ENCODE measurements at places on chromosomes 16 and 17.

DNA sequence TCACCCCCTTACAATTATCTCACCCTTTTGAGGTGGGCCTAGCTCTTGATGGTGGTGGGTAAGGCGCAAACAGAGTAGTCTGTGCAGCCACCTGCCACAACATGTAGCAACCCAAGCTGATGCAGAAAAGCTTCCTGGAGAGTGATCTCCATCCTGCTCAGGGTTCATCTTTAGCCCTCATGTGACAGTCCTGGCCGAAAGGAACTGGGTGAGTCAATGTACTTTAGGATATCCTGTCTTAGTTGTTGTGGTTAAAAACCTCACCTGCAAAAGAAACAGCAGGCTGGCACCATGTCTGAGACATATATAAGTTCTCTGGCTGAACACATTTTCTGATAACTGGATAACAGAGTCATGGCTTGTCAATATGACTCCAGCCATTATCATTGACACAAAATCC, 183.5 kb upstream of the CPHXL start:
- no peak for DNase-seq

DNA sequence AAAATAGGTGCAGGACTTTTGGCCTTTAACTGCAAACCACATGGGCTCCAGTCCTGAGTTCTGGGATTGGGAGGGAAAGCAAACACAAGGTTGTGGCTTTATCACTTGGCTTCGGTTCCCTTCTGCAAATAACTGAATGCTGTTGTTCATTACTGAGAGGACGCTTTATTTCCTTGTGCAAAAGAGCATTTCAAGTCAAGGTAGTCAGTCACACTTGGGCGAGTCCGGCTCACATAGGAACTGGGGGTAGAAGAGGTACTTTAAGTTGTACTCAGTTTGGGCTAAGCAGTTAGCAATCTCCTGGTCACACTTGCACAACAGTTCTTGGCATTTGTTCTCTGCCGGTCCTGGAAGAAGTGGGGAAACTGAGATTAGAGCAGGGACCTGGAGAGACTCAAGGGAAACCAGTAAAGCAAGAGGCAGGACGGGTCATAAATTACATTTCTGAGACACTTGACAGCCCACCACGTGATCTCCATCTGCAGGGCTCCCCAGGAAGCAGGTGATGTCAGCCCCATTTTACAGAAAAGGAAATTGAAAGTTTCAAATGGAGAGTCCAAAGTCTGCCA, 21.6 kb downstream of the PLA2G10 start:
- DNase-seq: no peak

GRCh38 chr16:84832488-84833143, 12.8 kb downstream of the CRISPLD2 start:
- DNase-seq: no peak

DNA sequence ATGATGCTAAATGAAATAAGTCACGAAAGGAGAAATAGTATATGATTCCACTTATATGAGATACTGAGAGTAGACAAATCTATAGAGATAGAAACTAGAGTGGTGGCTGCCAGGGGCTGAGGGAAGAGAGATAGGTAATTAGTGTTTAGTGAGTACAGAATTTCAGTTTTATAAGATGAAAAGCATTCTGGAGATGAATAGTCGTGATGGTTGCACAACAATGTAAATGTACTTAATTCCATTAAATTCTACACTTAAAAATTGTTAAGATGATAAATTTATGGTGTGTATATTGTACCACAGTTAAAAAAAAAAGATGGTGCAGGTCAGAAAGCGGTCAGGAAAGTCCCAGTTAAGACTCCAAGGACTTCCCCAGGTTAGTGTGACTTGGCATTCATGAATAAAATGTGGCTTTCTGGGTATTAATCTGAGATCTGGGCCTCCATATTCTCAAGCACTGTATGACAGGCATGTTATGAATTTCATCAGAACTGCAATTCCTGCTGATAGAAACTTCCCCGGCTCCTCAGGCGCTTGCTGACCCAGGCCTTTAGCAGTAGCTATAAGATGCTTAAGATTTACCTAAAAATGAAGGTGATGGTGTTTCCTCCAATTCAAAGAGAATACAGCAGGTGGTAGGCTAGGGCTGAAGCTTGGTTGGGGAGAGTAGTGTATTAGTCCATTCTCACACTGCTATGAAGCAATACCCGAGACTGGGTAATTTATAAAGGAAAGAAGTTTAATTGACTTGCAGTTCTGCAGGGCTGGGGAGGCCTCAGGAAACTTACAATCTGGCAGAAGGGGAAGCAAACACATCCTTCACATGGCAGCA, 115.3 kb upstream of the SOX9 start:
- no peak for DNase-seq

GRCh38 chr16:53960954-53961616, 257.1 kb downstream of the FTO start:
- no peak for DNase-seq

DNA sequence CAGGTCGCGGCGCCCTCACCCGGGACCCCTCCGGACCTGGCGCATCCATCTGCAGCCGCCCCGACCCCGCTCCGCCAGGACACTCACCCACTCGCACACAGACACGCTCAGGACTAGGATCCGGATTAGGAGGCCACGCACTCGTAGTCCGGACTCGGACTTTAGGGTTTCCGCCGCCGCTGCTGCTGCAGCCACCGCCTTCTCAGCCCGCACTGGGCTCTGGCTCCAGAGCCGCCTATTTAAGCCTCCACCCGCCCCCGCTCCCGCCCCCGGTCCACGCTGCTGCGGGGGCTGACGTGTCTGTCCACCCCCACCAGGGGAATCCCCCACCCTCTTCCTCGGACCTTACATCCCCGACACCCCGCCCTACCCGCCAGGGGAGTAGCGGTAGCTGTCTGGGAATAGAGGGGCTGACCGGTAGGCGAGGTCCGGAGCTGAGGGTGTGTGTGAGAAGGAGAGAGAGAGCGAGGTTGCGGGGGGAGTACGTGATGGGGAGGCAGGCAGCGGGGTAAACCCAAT, at the start of gene RRAD:
TSS of gene RRAD (minus strand) at position 214 of the 519 bp plus-strand sequence. CDS start 356 bp downstream, outside the sequence.
- no peak for DNase-seq

- DNase-seq: no peak
Measured at GRCh38 chr17:78129351-78130089, 965 bp upstream of the TMC6 start.

DNA sequence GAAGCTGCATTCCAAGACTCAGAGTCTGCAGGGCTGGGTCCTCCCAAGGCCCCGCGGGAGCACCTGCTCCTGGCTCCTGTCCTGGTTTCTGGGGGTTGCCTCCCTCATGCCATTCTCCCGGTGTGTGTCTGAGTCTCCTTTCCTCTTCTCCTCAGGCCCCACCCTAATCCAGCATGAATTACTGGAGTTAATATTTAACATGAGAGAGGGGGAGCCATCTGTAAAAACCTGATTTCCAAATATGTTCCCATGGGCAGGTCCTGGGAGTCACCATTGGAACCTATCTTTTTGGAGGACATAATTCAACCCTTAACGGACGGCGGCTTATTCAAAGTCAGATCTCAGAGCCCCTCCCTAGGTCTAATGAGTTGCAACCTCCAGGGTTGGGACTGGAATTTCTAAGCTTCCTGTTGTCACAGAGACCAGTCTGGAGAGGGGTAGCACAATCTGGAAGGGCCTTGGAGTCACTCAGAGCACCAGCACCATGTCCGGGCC, 5.4 kb downstream of the C17orf99 start:
- no peak for DNase-seq

GRCh38 chr16:79656553-79657115, 56.1 kb upstream of the MAF start:
- no peak for DNase-seq

- DNase-seq: peak; percentile 36
Measured at GRCh38 chr17:82938873-82939620, 99.2 kb upstream of the ZNF750 start.

GRCh38 chr17:55587608-55588139, 76.4 kb upstream of the SMIM36 start:
- no peak for DNase-seq

DNA sequence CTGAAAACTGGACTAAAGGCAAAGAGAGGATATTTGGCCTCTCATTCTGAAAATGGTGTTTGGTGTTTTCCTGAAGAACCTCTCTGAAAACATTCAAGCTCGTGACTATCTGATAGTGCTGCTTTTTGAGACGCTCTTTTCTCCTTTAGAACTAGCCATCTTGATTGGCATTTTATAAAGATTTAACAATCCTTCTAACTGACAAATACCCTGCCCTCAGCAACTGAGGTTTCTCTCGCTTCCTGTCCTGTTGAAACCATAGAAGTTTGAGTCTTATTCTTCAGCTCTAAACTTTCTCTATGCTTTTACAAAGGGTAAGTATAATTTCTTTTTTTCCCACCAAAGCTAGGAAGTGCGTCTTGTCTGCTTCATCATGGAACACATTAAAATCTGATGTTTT, 13.3 kb downstream of the CNEP1R1 start:
- DNase-seq: no peak

DNA sequence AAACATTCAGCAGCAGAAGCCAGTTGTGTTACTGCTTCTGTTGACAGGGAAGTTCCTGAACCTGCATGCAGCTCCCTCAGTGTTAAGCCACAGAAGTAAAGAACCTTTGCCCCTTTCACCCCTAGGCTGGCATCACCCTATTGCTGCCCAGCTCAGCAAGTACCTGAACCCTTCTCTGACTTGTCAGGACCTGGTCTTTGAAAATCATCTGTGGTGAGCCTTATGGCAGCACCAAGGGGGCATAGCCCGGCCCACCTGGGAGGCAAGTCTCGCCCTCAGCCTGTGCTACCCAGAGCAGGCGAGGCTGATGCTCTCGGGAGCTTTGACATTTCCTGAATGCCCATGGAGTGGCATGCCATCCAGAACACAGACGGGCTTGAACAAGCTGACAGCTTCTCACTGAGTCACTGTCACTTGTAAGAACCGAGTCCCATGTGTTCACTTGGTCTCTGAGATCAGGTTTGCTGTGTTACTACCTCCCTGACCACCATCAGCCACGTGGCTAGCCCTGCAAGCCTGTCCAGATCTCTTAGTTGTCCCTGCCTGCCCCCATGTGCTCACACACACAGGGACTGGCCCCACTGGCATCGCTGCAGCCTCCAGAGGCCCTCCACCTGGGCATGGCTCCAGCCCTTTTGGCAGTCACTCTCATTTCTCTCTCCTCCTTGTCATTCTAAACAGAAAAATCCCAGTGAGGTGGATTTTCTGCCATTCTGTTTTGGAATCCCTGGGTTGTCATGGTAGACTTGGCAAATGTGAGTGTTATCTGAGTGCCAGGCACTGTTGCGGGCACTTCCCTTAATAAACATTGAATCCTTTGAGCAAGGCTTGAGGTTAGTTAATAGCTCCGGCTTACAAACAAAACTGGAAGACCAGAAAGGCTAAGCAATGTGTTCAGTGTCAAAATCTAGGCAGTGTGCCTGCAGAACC, 2.9 kb upstream of the CARMIL2 start:
- peak; percentile 52 for DNase-seq

- DNase-seq: no peak
Measured at GRCh38 chr17:30005709-30006320, 64.4 kb downstream of the EFCAB5 start.
